ENCODE measurements at places on chromosomes 13 and 19.
A peak's percentile ranks its signal among the peaks of the same experiment; 100 is the strongest.

GRCh38 chr13:44809190-44809589, 180.1 kb downstream of the NUFIP1 start:
- no peak for DNase-seq

GRCh38 chr19:36837176-36837905, 846 bp downstream of the ZNF790 start:
- DNase-seq: no peak

DNA sequence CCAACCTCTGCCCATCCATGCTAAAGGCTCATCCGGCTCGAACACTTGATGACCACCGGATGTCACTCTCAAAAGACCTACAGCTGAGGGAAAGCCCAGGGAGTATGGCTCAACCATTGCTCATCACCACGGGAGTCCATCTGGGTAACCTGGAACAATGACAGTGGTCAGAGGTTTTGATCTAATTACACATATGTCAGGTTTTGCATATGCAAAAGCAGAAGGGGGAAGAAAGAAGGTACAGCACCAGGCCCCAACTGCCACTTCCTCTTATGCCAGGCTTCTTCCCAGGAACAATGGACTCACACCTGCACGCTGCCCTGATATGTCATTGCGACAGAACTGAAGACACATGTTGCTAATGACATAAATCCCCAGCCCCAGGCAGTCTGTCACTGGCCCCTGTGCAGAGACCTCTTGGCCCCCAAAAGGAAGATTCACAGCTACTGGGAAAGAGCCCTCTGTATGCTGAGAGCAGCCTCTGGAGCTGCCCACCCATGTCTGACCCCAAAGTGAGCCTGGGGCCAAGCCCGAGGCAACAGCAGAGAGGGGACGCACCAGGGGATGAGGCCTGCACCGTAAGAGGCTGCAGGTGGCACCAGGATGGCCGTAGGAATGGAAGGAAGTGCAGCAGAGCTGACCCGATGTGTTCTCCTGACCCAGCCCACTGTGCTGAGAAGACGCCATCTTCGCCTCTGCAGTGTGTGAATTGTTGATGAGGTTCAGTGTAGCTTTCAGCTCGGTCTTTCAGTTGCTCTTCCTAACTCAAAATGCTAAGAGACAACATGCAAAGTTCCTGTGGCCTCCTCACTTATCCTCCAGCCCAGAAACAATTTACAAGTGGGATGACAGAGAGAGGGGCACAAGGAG, 26.3 kb downstream of the EPS15L1 start:
- peak; percentile 65 for DNase-seq

- no peak for DNase-seq
Measured at GRCh38 chr13:24900507-24900906, 136.5 kb downstream of the RNF17 start.

DNA sequence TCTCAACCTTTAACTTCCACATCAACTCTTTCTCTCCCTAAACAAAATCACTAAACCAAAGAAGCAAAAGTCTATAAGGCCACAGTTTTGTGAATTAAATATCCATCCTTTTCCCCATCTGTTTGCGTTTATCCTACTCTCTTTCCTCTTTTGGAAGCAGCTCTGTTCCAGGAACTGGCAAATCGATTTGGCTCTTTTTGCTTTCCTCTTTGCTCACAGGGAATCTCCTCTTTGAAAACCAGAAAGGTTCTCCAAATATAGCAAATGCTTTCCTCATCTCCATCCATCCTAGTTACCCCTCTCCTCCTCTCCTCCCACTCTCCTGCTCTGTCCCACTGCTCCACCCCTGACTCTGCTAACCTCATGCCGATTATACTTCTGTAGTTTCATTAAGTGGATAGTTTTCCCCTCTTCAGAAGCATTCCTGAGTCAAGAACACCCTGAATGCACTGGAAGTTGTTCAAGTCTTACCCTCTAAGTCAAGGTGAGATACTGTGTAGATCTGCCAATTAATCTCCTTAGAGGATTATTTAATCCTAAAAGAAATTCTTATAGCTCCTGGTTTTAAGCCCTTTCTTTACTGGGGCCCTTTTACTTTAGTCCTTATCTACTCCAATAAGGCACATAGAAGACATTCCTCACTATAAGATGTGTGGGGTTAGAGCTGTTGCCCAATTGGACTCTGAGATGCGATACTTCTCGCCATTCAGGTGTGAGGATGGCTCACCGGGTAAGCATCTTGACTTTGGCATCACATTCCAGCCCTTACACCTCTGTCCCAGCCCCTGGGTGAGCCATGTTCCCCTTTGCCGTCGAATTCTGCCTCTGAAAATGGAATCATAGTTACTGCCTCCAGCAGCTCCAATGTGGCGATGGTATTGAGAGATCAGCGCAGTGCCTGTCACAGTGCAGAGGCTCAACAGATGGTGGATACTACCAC, 67.6 kb downstream of the COL4A2 start:
- DNase-seq: no peak

All from HL-60 (cell line).